ENCODE measurements at places on chromosomes 2 and 18. TPM values are rescaled to one million over a fixed set of nuclear protein-coding genes. Genes with fewer than 3 reads are reported as not detected.
A peak's percentile ranks its signal among the peaks of the same experiment; 100 is the strongest.

DNA sequence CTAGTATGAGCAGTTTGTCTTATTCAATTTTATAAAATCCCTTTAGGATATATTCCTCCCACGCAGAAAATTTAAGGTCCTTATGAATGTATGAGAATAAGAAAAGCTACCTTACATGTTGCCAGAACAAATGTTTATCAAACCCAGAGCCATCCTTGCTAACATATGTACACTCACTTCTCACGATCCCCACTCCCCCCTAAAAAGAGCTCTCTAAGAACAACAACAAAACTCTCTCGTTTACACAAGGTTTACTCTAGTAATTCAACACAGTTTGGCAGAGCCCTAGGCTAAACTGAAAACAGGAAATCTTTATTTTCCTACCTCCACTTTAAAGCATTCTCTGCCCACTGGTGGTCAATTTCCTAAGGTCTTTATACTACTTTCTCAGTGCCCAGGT is 504.9 kb downstream of the ZEB2 start:
- no peaks in the 10 kb centered on the region for H3K27me3 ChIP-seq
- H3K27ac ChIP-seq, result peak overlapping the region; percentile 40
- DNase-seq, result peak; percentile 31
- peaks cover 2% of the 10 kb centered on the region for H3K4me1 ChIP-seq

DNA sequence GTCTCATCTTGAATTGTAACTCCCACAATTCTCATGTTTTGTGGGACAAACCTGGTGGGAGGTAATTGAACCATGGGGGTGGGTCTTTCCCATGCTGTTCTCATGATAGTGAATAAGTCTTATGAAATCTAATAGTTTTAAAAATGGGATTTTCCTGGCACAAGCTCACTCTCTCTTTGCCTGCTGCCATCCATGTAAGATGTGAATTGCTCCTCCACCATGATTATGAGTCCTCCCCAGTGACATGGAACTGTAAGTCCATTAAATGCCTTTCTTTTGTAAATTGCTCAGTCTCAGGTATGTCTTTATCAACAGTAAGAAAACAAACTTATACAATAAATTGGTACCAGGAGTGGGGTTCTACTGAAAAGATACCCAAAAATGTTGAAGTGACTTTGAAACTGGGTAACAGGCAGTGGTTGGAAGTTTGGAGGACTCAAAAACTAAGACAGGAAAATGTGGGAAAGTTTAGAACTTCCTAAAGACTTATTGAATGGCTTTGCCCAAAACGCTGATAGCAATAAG is 601.4 kb downstream of the ZEB2 start:
- H3K4me1 ChIP-seq, result no peaks in the 10 kb centered on the region
- DNase-seq, result no peak
- no peaks in the 10 kb centered on the region for H3K27me3 ChIP-seq
- no peaks in the 10 kb centered on the region for H3K36me3 ChIP-seq
- H3K4me3 ChIP-seq, result no peak overlapping the region

DNA sequence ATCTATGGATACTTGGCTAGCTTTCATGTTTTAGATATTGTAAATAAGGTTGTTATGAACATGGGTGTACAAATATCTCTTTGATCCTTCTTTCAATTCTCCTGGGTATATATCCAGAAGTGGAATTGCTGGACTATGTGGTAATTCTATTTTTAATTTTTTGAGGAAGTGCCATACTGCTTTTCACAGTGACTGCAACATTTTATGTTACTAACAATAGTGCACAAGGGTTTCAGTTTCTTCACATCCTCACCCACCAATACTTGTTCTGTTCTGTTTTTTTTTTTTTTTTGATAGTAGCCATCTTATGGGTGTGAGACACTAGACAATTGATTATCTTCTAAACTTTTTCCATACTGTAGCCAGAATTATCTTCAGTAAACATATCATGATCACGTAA is 17.3 kb upstream of the NEUROD1 start:
- peaks cover 2% of the 10 kb centered on the region for H3K27me3 ChIP-seq
- no peaks in the 10 kb centered on the region for H3K4me1 ChIP-seq
- no peaks in the 10 kb centered on the region for H3K36me3 ChIP-seq
- H3K4me3 ChIP-seq, result no peak overlapping the region
- DNase-seq, result no peak

CXCR4 gene
- not detected for total RNA-seq

- no peak overlapping the region for H3K27ac ChIP-seq
- H3K4me1 ChIP-seq, result peaks cover 7% of the 10 kb centered on the region
- no peaks in the 10 kb centered on the region for H3K27me3 ChIP-seq
- no peaks in the 10 kb centered on the region for H3K36me3 ChIP-seq
- H3K4me3 ChIP-seq, result no peak overlapping the region
Observed at GRCh38 chr2:36352701-36353100, 2.9 kb upstream of the CRIM1 start.

DNA sequence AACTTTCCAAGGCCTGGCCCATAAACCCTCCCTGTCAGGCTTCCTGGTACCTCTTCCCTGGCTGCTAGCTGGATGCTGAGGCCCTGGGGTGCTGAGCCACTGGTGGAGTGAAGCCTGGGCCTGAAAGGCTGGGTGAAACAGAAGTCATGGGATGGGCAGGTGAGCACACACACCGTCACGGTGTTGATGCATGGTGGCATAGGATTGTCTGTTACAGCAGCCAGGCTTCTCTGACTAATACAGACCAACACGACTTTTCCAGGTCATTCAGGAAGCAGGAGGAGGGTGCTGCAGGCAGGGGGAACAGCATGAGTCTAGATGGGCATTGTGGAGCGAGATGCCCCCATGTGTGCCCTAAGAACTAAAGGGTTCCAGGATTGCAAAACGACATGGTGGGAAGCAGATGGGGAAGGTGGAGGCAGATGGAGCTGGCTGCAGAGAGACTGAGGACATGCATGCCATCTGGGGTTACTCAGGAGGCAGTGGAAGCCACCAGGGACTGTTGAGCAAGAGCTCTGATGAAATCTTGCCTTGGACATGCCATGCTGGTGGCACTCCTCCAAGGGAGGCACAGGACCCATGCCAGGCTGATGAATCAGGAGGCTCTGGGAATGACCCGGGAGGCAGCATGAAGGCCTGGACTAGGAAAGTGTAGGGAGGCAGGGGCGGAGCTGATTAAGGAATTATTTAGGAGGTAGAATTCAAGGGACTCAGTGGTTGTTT is 480.9 kb downstream of the TSN start:
- no peak overlapping the region for H3K27ac ChIP-seq
- no peaks in the 10 kb centered on the region for H3K4me1 ChIP-seq
- no peak overlapping the region for H3K4me3 ChIP-seq
- no peak for DNase-seq
- H3K27me3 ChIP-seq, result no peaks in the 10 kb centered on the region

DNA sequence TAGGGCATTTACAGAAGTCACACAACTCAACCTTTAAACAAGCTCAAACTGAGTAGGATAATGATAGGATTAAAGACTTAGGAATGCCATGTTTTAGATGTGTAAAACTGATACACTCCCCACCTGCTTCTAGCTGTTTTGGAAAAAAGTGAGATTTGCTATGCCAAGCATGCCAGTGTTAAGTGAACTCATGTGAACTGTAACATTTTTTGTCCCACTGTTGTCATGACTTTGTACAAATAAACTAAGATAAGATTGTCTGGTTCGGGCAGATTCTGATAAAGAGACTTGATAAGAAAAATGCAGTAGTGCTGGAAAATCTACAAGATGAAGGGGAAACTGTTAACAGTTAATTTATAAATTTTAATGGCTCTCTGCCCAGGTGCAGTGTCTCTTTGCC is 66.5 kb downstream of the GLS start:
- no peaks in the 10 kb centered on the region for H3K27me3 ChIP-seq
- DNase-seq, result peak; percentile 40
- H3K4me1 ChIP-seq, result peaks cover 4% of the 10 kb centered on the region
- no peaks in the 10 kb centered on the region for H3K36me3 ChIP-seq

GREB1L gene
- total RNA-seq, result not detected

- H3K36me3 ChIP-seq, result no peaks in the 10 kb centered on the region
- no peaks in the 10 kb centered on the region for H3K27me3 ChIP-seq
- H3K4me3 ChIP-seq, result no peak overlapping the region
- DNase-seq, result peak; percentile 57
- H3K4me1 ChIP-seq, result peaks cover 2% of the 10 kb centered on the region
- H3K27ac ChIP-seq, result no peak overlapping the region
Observed at GRCh38 chr18:11366410-11366809, 217.0 kb upstream of the PIEZO2 start.

GRCh38 chr18:49544362-49544761 is 17.5 kb upstream of the LIPG start:
- no peak for DNase-seq
- H3K4me3 ChIP-seq, result no peak overlapping the region
- H3K36me3 ChIP-seq, result no peaks in the 10 kb centered on the region
- no peaks in the 10 kb centered on the region for H3K4me1 ChIP-seq

All from IMR-90 (cell line).